Activated CD8-positive, alpha-beta T cell treated with anti-CD3 and anti-CD28 coated beads for 36 hours (primary cell): ENCODE measurements at places on chromosomes 11 and 22. TPM values are rescaled to one million over a fixed set of nuclear protein-coding genes. Genes with fewer than 3 reads are reported as not detected.
A peak's percentile ranks its signal among the peaks of the same experiment; 100 is the strongest.

DNA sequence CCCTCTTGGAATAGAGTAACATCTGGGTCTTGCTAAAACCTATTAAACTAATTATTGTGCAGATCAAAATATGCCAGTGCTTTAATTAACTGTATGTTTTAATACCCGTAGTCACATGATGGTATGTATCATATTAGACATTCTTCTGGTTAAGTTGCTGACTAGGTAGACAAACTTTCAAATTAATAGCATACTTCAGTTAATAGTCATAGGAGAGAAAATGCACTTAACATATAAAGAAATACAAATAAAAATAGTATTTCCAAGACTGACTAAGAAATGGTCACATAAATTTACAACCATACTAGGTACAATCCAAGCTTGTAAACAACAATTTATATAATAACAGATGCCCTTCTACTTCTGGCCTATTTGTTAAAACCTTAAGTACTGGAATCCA is 7.6 kb upstream of the EXPH5 start:
- no peak overlapping the region for H3K27ac ChIP-seq
- no peak overlapping the region for H3K4me3 ChIP-seq
- H3K36me3 ChIP-seq = no peaks in the 10 kb centered on the region
- no peak for DNase-seq
- peaks cover 12% of the 10 kb centered on the region for H3K27me3 ChIP-seq

DNA sequence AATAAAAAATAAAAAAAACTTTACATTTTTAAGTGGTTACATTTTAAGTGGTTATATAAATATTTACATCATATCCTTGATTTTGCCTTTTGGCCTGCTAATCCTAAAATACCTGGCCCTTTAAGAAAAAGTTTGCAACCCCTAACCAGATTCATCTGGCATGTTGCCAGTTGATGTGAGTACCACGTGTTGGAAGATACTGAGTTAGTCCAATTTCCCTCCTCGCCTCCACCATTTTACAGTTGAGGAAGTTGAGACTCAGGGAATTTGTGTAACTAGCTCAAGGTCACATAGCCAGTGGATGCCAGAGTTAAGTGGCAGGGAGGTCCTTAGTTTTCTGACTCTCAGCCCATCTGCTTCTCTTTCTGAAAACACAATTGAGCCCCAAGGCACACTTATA is 5.1 kb downstream of the ELF5 start:
- DNase-seq = no peak
- no peak overlapping the region for H3K27ac ChIP-seq
- H3K27me3 ChIP-seq = no peaks in the 10 kb centered on the region
- H3K36me3 ChIP-seq = no peaks in the 10 kb centered on the region
- no peaks in the 10 kb centered on the region for H3K4me1 ChIP-seq

DNA sequence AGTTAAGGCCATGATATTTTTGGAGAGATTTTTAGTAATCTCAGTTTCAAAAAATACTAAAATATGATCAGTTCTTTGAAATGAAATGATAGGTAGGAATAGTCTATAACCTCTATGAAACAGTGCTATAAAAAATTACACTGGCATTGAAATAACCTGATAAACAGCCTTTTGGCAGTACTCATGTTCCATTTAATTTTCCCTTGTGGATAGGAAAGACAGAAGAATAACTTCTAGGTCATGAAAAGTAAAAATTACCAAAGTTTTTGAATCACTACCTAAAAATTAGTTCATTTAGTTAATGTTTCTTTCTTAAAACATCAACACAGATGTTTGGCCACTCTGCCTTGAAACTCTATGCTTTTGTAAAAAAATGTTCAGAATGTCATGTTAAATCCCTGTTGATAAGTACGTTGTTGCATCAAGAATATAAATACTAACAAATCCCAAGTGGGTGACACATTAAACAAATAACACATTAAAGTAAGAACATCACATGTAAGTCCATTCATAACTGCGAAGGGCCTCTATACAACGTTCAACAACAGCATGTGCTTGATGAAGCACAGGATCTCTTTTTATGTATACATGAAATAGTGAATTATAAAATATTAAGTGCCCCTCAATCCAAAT is 290.2 kb downstream of the SWAP70 start:
- no peak overlapping the region for H3K27ac ChIP-seq
- no peaks in the 10 kb centered on the region for H3K27me3 ChIP-seq
- no peak for DNase-seq
- H3K4me3 ChIP-seq = no peak overlapping the region

DNA sequence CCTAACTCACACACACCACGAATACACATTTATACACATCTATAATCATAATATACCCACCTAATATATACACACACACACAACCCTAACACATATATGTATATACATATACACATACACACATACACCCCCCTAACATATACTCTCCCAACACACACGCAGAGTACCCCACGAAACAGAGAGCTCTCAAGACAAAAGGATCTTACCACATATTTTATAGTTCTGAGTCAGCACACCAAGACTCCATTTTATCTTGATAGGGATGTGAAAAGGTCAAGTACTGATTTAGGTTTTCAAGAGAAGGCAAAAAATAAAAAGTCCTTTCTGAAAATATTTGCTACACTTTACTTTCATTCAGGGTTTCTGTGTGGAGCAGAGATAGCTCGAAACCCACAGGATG is 1207.2 kb downstream of the LRRC4C start:
- H3K27me3 ChIP-seq = no peaks in the 10 kb centered on the region
- no peaks in the 10 kb centered on the region for H3K36me3 ChIP-seq
- H3K4me1 ChIP-seq = no peaks in the 10 kb centered on the region
- H3K27ac ChIP-seq = no peak overlapping the region
- DNase-seq = no peak
- no peak overlapping the region for H3K4me3 ChIP-seq

GRCh38 chr11:75024068-75024449 is 35.3 kb downstream of the NEU3 start:
- no peaks in the 10 kb centered on the region for H3K4me1 ChIP-seq
- no peak for DNase-seq
- no peaks in the 10 kb centered on the region for H3K27me3 ChIP-seq
- H3K4me3 ChIP-seq = no peak overlapping the region

DNA sequence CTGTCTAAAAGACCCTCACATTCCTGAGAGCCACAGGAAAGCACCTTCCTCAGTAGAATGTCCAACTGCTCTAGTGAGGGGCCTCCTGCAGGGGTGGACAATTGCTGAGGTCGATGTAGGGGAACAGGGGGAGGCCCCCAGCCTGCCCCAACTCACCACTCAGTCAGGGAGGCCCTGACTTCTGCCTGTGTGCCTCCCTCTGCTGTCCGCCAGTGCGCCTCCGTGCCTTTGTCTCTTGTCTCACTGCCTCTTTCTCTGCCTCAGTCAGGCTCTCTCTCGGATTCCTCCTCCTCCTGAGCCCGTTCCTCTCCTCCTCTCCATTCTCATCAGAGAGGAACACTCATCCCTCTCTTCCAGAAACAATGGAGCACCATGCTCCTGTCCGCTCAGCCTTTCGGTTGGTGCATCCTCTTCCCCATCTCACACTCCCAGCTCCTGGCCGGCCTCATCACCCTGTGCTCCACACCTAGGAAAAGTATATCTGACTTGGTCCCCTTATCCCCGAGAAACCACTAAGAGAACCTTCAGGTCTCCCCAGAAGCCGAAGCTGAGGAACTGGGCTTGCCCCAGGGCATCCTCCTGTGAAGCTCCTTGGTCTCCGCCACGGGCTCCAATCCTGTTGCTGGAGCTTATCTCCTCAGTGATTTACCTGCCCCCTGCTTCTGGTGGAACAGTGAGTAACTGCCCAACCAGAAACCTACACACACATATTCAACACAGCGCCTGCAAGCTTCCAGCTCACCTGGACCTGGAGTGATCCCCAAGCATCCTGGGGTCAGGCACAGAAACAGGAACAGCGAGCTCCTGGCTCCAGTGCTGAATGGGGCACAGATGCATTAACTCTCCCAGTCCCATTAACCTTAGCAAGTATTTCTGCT is 2.3 kb downstream of the B3GAT1 start:
- H3K27ac ChIP-seq = no peak overlapping the region
- no peaks in the 10 kb centered on the region for H3K36me3 ChIP-seq
- peaks cover 11% of the 10 kb centered on the region for H3K4me1 ChIP-seq
- no peak for DNase-seq

GRCh38 chr11:88657076-88657738 is 319.7 kb upstream of the CTSC start:
- H3K4me3 ChIP-seq = no peak overlapping the region
- no peaks in the 10 kb centered on the region for H3K36me3 ChIP-seq
- H3K27ac ChIP-seq = no peak overlapping the region
- no peaks in the 10 kb centered on the region for H3K27me3 ChIP-seq
- no peak for DNase-seq

GRCh38 chr11:100240025-100240539 is 447.0 kb upstream of the ARHGAP42 start:
- DNase-seq = no peak
- H3K4me1 ChIP-seq = no peaks in the 10 kb centered on the region
- H3K36me3 ChIP-seq = no peaks in the 10 kb centered on the region
- no peak overlapping the region for H3K4me3 ChIP-seq
- no peaks in the 10 kb centered on the region for H3K27me3 ChIP-seq

DNA sequence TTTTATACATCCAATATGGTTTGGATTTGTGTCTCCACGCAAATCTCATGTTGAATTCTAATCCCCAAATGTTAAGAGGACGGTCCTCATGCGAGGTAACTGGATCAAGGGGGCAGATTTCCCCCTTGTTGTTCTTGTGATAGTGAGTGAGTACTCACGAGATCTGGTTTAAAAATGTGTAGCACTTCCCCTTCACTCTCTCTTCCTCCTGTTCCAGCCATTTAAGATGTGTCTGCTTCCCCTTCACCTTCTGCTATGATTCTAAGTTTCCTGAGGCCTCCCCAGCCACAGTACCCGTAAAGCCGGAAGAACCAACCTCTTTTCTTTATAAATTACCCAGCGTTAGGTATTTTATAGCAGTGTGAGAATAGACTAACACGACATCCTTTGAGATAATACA is 98.6 kb downstream of the TTC28 start:
- H3K4me3 ChIP-seq = no peak overlapping the region
- H3K4me1 ChIP-seq = no peaks in the 10 kb centered on the region
- no peak overlapping the region for H3K27ac ChIP-seq
- H3K27me3 ChIP-seq = peaks cover 23% of the 10 kb centered on the region
- DNase-seq = no peak

DNA sequence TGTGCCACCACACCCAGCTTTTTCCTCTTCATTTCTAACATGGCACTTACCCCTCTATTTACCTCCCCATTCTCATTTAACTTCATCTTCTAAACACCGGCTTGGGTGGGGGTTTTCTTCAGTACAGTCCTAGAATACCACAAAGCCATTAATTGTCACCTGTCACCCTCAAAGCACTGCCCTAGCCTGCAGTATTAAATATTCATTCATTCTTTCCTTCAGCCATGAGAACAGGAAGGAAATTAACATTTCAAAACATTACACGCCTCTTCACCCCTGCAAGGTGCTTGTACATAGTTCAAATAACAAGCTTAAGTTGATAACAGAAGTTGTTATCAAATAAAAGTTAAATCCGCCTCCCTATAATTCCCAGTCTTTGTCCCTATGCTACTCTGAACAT is 10.7 kb upstream of the VPS37C start:
- H3K4me1 ChIP-seq = peaks cover 29% of the 10 kb centered on the region
- no peaks in the 10 kb centered on the region for H3K27me3 ChIP-seq
- H3K4me3 ChIP-seq = no peak overlapping the region
- H3K27ac ChIP-seq = peak overlapping the region; percentile 43
- no peak for DNase-seq

DNA sequence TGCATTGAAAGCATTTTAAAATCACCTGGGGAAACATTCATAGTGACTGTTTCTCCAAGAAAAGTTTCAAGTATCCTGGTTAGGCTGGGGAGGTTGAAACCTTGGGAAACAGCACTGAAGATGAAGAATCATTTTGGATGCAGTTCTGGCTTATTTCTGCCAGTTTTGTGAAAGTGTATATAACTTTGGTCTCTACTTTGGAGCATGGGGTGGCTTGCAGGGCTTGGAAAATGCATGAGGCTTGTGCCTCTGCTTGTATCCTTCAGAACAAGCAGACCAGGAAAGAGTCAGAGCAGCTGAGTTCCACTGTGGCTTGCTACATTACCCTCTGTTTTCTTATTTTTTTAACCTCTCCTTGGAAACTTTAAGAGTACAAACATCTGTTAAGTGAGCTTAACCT is 19.5 kb downstream of the SLC5A12 start:
- H3K4me1 ChIP-seq = no peaks in the 10 kb centered on the region
- H3K27ac ChIP-seq = no peak overlapping the region
- H3K4me3 ChIP-seq = no peak overlapping the region
- no peaks in the 10 kb centered on the region for H3K36me3 ChIP-seq
- DNase-seq = no peak

- DNase-seq = peak; percentile 71
- no peaks in the 10 kb centered on the region for H3K27me3 ChIP-seq
- peaks cover 43% of the 10 kb centered on the region for H3K36me3 ChIP-seq
- peak overlapping the region; percentile 65 for H3K4me3 ChIP-seq
These were observed 41.9 kb downstream of the MED15 start for GRCh38 chr22:20549232-20549841.

GRCh38 chr22:44618400-44618799 is 83.6 kb upstream of the PRR5 start:
- no peaks in the 10 kb centered on the region for H3K27me3 ChIP-seq
- peaks cover 3% of the 10 kb centered on the region for H3K4me1 ChIP-seq
- no peaks in the 10 kb centered on the region for H3K36me3 ChIP-seq

- H3K27me3 ChIP-seq = no peaks in the 10 kb centered on the region
- DNase-seq = no peak
These were observed 12.4 kb upstream of the DRD2 start for GRCh38 chr11:113487622-113488021.

DNA sequence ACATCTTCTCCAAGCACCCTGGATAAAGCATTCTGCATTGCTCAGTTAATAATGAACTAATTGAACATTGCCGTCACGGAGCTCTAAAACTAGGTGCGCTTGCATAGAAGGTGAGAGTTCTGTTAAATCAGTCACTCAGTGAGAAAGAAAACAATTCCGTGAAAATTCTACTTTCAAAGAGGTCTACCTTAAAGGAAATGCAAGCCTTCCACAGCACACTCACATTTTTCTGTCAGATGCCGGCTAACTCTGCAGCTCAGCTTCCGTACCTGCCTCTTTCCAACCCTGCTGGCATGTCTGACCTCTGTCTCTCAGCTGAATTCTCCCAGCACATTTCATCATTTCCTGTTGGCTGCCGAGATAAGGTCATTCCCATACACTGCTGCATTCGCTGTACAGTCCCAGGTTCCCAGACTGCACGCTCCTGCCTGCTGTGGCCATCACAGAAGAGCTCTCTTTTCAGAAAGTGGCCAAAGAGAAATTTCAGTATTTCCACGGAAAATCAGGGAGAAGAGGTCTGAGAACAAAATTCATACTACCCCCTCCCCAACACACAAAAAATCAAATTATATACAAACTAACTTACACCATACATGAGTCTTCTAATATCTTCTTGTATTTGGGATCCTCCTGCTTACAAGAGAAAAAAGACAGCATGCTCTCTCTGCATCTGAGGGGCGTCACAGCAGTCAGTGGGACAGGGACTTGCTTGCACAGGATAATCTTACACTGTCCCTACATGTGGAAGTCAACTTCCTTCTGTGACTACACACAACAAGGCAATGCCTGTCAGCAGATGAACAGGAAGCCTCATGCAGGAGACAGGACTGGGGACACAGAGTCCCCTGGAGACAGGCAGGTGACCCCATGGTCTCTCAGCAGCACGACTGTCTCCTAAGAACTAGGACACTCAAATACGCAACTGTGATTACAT is 55.1 kb downstream of the PACSIN2 start:
- H3K4me3 ChIP-seq = peak overlapping the region; percentile 59
- H3K27me3 ChIP-seq = no peaks in the 10 kb centered on the region
- DNase-seq = no peak
- peaks cover 7% of the 10 kb centered on the region for H3K36me3 ChIP-seq
- H3K4me1 ChIP-seq = peaks cover 61% of the 10 kb centered on the region
- peak overlapping the region; percentile 80 for H3K27ac ChIP-seq

SUSD2 gene
- total RNA-seq = 0.95 TPM

POU2F3 gene
- total RNA-seq = not detected

TCIRG1 gene
- 129 TPM for total RNA-seq

LUZP2 gene
- total RNA-seq = not detected

CNTF gene
- total RNA-seq = 2.4 TPM

OR8B12 gene
- total RNA-seq = not detected

ART1 gene
- total RNA-seq = not detected

LDHAL6A gene
- not detected for total RNA-seq
